Substantia nigra (tissue), 51 donors: ENCODE measurements at places on chromosomes 2 and 18.
A peak's percentile ranks its signal among the peaks of the same experiment; 100 is the strongest.

GRCh38 chr2:73156539-73157124 lies 43.9 kb upstream of the RAB11FIP5 start:
- peak; percentile 4 for DNase-seq

GRCh38 chr18:45336448-45336847 lies 278.8 kb upstream of the SLC14A2 start:
- DNase-seq, result no peak

DNA sequence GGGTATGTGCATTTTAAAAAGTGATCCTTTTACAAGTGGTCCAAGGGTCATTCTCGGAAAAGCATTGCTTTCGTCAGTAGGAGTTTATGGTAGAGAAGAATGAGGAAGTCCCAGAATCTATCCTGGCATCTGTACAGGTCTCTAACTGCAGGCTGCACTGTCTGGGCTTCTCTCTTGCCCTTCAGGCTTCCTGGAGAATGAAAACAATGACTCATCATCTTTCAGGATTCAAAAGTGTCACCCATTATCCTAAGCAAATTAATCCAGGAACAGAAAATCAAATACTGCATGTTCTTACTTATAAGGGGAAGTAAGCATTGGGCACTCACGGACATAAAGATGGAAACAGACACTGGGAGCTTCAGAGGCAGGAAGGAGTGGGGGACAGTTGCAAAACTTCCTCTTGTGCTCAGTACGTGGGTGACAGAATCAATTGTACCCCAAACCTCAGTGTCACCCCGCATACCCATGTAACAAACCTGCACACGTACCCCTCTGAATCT lies 60.2 kb upstream of the TXNDC2 start:
- no peak for DNase-seq

DNA sequence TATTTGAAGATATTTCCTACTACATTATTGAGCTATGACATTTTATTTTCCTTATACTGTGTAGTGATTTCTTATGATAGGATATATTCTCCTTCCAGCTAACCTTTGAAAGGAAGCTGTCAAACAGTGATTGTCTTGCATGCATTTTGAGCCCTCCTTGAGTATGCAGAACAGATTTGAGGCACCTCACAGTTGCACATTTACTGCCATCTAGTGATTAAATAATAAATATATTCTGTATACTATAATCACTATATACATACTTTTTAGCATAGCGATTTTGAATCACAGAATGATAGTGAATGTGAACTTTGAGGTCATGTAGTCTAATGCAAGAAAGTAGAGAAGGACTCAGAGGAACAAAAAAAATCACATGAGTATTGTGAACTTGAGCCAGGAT lies 268.4 kb upstream of the CDH19 start:
- no peak for DNase-seq

DNA sequence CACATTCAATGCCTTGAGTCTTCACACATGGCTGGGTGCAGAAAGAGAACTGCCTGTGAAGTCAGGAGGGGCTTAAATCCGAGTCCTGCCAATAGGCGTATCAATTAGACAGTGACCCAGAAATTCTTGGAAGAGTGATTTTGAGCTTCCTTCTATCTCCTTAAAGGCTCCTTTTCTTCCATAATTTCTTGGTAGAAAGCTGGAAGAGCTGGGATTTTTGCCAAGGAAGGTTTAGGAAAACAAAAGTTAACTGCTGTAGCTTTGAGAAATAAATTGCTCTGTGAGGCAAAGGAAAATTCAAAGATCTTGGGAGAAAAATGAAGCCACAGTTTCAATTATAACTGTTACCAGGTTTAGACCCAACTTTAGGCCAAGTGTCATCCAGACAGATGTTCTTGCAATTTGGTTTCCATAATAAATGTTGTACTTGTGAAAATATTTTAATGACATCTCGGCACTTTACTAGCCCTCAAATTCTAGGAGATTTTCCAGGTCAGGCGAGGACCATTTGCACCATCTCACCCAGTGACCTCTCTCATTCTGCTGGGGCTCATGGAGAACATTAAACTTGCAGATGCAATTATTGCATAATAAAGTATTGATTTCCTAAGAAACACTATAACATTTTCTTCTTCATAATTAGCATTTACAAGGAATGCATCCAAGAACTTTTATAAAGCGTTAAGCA lies 329.7 kb upstream of the MEIS1 start:
- no peak for DNase-seq

- no peak for DNase-seq
These were observed 61.1 kb downstream of the MEIS1 start for GRCh38 chr2:66495788-66496640.

GRCh38 chr18:46335534-46336101 lies 231.4 kb downstream of the HAUS1 start:
- DNase-seq, result no peak

DNA sequence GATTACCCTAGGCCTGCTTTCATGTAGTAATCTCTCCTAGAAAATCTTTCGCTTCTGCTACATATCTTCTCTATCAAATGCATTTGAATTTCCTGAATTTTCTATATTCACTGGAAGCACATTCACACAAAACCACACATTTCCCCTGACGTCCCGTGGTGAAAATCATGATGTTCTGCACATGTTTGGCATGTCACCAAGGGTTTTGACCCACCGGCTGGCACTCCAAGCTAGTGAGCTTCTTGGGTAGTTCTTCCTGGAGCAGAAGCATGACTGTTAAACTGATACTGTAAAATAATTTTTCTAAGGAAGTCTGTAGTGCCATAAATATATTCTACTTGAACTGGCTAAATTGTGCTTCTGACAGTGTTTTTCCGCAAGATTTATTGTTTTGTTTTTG lies 510.1 kb upstream of the SLC8A1 start:
- no peak for DNase-seq

- DNase-seq, result no peak
These were observed 3.0 kb upstream of the HS1BP3 start for GRCh38 chr2:20653695-20654534.

GRCh38 chr2:210541290-210541902 lies 15.0 kb upstream of the CPS1 start:
- no peak for DNase-seq

DNA sequence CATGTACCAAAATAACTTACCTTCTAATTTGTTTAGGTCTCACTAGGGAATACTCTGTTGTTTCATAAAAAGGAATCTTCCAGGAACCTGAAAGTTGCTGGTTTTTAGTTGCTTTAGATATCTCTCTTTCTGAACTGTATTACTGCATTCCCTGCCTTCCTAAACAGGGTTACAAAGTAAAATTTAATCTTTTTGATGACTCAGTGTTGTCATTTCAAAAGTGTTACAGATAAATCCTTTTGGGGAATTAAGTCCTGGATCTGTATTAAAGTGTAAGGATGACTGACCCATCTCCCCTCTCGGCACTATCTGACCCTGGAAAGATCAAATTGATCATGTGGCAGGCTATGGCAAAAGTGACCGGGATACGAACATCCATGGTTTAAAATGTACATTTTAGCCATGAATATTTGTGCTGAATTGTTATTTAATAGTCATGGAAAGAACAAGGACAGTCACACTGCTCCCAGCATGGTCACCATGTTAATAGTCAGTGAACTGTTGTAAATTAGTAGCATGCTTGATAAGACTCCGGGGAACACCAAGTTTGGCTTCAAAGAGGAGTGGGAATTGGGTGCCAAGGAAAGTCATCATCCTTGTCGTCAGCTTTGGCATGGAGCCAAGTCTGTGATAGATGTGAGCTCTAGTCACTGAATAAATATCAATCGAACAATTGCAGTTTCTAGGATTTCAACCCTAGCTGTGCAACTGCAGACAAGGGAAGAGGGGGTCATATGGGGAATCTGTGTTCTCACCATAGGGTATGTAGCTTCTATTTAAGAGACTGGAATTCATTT lies 4.2 kb downstream of the PLEKHA3 start:
- DNase-seq, result peak; percentile 28

GRCh38 chr2:205680067-205680466 lies 2.2 kb upstream of the NRP2 start:
- no peak for DNase-seq

- DNase-seq, result no peak
These were observed 36.7 kb upstream of the PAPOLG start for GRCh38 chr2:60719331-60719730.

DNA sequence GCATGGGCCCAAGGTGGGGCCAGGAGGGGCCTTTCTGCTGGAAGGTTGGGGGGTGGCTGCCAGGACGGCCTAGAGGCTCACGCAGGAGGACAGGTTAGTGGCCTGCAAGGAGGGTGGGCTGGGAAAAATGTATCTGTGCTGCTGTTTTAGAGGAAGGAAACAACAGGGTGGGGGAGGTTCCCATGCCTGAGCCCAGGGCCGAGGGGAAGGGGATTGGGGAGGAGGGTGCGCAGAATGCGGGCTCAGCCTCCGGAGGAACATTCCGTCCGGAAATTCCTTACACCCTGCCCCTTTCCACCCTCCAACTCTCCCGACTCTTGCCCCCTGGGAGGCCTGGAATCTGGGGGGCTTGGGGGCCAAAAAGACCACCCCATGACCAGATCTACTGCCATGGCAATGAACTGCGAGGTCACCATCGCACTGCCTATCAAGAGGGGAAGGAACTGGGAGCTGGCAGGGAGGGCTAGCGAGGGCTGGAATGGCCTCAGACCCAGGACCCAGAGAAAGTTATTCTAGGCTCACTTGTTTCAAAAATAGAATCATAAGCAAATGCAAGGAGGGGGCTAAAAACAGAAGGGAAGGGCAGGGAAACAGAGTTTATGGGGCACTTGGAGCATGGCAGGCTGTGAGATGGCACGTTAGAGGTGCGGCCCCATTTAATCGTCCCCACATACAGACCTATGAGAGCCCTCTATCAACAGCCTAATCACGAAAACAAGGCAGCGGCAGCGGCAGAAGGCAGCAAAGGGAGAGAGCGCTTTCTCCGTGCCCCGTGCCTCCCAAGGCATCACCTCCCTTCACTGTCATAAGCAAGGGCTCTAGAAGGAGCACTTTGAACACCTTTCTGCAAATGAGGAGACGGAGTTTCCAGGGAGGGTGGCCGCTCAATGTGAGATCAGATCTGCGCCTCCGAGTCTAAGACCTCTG lies 90.4 kb downstream of the TNS1 start:
- no peak for DNase-seq

DNA sequence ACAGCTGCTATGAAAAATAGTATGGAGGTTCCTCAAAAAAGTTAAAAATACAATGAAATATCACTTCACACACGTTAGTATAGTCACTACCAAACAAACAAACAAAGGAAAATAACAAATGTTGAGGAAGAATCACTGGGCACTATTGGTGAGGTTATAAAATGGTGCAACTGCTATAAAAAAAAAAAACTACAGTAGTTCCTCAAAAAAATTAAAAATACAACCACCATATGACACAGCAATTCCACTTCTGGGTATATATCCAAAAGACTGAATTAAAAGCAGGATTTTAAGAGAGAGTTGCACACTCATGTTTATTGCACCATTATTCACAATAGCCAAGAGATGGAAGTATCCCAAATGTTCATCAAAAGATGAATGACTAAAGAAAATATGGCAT lies 80.9 kb upstream of the POU3F3 start:
- no peak for DNase-seq

DNA sequence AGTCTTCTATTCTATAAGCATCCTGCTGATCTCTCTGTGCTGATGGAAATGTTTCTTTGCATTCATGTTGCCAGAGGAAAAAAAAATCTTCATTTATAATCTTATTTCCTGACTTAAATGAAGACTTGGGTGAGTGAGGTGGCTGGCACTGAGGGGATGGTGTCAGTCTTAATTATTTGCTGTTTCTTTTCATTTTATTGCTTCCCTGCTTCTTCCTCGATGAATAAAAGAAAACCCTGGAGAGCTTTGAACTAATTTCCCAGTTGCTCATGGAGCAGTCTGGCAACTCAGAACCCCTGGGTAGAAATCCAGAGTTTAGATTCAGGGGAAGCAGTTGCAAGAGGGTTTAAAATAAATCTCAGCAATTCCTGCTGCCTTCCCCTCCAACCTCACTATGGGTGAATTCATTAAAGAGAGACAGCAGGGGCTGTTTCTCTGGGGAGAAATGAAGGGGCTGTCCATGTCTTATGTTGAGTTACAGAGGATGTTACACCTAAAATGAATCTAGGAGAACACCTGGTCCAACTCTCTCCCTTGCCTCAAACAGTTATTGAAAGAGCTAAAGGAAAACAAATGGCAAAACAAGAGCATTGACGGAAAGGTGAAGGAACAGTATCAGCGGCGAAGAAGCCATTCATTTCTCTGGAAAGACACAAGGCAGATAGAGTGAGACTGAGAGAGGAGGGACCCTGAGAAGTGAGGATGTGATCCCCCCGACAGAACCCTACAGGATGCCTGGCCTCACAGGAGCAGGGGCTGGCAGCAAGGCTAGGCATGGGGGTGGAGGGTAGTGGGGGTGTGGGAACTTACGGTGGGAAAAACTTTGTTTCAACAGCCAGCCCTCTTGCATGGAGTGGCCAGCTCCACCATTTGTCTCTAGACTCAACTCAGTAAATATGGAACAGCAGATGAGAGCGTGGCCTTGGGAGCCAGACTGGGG lies 41.0 kb downstream of the SP110 start:
- DNase-seq, result no peak

DNA sequence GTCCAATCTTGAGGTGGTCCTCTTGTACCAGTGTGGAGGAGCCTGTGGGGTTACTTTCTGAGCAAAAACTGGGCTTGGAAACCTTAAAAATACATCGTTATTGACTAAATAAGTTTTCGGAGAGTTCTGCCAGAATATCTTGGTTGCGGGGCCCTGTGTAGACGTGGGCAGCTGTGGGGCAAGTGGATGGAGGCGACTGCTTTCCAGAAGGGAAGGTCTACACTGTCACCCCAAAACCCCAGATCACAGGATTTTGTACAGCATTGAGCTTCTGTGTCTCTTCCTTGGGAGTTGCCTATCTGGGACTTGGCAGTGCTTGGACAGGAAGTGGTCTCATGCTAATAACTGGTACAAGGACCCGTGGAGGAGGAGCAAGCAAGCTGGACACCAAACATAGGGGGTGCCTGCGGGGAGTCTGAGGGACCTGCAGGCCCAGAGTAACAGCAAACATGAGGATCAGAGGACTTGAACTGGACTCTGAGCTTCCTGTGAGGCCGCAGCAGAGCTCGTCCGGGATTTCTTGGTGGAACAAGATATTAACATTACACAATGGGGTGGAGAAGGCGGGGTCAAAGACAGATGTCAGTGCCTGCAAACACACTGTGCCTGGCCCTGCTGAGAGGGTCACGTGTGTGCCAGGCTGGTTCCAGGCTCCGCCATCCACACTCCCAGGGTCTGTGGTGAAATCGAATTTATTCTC lies 48.0 kb upstream of the CTLA4 start:
- no peak for DNase-seq

DNA sequence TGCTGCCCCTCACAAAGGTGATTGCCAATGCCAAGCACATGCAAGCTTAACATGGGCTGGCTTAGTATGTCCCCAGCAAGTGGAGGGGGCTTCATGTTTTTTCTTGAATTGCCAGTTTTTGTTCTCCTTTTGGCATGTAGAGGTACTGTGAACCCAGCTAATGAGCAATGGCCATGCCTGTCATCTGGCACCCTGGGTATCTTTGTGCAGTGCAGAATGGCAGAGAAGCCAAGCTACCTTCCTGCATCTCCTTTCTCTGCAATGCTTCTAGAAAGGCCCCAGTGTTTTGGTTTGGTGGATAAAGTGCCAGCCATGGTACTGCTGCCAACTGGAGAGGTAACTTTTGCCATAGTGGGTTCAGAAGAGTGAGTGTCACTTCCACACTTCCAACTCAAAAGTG lies 576.9 kb downstream of the CMPK2 start:
- DNase-seq, result no peak

- no peak for DNase-seq
These were observed 164.7 kb upstream of the FAM98A start for GRCh38 chr2:33763671-33764310.

- DNase-seq, result no peak
These were observed 139.1 kb upstream of the LTBP1 start for GRCh38 chr2:32807662-32808061.
